Thymus (tissue), 14 donors: ENCODE measurements at places on chromosomes 12 and 14. TPM values are rescaled to one million over a fixed set of nuclear protein-coding genes. Genes with fewer than 3 reads are reported as not detected.

- H3K4me3 ChIP-seq, result no peak overlapping the region
- H3K4me1 ChIP-seq, result no peaks in the 10 kb centered on the region
Observed at GRCh38 chr12:33226671-33227070, 212.9 kb downstream of the SYT10 start.

DNA sequence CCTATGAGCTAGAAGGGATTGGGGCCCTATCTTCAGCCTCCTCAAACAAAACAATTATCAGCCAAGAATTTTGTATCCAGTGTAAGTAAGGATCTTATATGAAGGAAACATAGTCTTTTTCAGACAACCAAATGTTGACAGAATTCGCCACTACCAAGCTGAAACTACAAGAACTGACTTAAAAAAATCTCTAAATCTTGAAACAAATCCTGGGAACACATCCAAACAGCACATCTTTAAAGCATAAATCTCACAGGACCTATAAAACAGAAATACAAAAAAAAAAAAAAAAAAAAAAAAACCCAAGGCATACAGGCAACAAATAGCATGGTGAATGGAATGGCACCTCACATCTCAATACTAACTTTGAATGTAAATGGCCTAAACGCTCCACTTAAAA, 41.3 kb upstream of the LMNTD1 start:
- H3K27ac ChIP-seq, result no peak overlapping the region
- DNase-seq, result no peak
- H3K27me3 ChIP-seq, result no peaks in the 10 kb centered on the region

DNA sequence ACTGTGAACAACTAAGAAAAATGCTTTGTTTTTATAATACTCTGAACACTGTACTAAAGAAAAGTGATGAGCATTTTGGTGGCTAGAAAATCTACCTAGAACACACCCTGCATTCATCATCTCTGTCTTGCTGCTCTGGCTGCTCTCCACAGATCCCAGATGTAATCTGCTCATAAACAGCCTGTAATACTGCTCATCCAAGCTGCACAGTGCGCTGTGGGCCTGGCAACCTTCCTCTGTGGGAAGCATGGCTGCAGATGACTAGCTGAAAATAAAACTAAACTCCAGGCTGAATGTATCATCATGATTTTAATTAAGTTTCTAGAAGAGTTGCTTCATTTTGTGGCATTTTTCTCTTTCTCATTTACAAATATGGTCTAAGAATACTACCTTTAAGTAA, 200.7 kb downstream of the SLC2A13 start:
- no peak for DNase-seq
- no peak overlapping the region for H3K4me3 ChIP-seq
- H3K4me1 ChIP-seq, result no peaks in the 10 kb centered on the region
- no peaks in the 10 kb centered on the region for H3K36me3 ChIP-seq
- H3K27me3 ChIP-seq, result no peaks in the 10 kb centered on the region

DNA sequence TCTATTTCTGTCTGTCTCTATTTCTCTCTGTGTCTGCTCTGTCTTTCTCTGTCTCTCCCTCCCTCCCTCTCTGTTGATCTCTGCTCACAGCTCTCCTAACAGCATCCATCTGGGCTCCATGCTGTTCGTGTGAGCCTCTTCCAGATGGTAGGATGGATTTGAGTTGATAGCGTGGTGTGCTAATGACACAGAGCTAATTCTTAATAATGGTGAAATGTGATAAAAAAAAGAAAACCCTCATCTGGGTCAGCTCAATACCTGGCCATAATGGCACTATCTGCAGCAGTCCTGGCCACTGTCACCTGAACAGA, 96.4 kb downstream of the AACS start:
- H3K4me1 ChIP-seq, result no peaks in the 10 kb centered on the region
- H3K36me3 ChIP-seq, result no peaks in the 10 kb centered on the region
- H3K4me3 ChIP-seq, result no peak overlapping the region
- H3K27me3 ChIP-seq, result no peaks in the 10 kb centered on the region

DNA sequence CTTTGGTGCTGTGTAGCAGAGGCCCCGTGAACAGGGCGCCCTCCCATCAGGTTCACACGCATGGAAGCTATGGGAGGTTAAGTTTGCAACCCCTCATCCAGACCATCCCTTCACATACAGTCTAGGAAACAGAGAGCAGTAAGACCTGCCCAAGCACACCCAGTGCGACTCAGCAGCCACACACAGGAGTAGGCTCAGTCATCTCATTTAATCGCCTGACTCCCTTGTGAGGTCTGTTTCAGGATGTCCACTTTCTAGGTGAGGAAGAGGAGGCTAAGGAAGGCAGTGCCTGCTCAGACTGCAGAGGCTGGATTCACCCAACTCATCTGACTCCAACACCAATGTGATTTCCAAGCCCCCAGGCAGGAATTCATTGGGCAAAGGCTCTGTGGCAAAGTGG, 11.9 kb downstream of the BDKRB1 start:
- H3K4me1 ChIP-seq, result no peaks in the 10 kb centered on the region
- no peaks in the 10 kb centered on the region for H3K36me3 ChIP-seq
- H3K27ac ChIP-seq, result no peak overlapping the region

- H3K36me3 ChIP-seq, result no peaks in the 10 kb centered on the region
- H3K27ac ChIP-seq, result no peak overlapping the region
- peaks cover 10% of the 10 kb centered on the region for H3K27me3 ChIP-seq
- no peak overlapping the region for H3K4me3 ChIP-seq
- H3K4me1 ChIP-seq, result peaks cover 7% of the 10 kb centered on the region
- no peak for DNase-seq
Observed at GRCh38 chr12:12996209-12996608, 3.9 kb downstream of the HEBP1 start.

GRCh38 chr12:27331927-27332324, 710 bp upstream of the BMAL2 start:
- no peaks in the 10 kb centered on the region for H3K36me3 ChIP-seq
- H3K27ac ChIP-seq, result peak overlapping the region; percentile 20
- H3K4me3 ChIP-seq, result no peak overlapping the region
- peaks cover 20% of the 10 kb centered on the region for H3K27me3 ChIP-seq

DNA sequence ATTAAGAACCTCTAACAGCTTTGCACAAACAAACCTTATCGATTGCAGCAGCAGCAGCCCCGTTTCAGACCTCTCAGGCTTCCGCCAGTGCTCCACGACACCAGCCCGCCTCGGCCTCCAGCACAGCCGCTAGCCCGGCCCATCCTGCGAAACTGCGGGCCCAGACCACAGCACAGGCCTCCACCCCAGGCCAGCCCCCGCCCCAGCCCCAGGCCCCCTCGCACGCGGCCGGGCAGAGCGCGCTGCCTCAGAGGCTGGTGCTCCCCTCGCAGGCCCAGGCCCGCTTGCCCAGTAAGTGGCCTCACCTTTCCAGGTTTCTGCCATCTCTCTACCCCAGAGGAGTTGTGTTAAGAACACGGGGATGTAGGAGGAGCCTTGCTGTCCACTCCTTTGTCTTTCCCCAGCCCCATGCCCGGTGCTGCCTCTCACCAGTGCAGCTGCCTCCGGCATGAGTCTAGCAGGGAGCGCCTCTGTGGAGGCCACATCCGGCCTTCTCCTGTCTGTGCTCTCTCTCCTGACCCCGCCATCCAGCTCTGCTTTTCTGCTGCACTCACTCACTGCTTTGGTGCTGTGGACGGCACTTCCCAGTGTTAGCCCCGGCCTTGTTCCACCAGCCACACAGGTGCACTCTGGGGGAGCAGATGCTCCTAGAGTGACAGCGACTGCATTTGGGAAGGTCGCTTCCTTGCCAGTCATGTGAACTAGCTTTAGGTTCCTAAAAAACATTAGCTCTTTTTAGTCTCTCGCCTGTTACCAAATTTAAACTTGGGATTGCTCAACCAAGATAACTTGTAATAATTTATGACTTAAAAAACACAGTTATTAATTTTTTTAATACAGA, 71.5 kb downstream of the EP400 start:
- no peaks in the 10 kb centered on the region for H3K27me3 ChIP-seq
- H3K4me1 ChIP-seq, result no peaks in the 10 kb centered on the region
- H3K36me3 ChIP-seq, result peaks cover 72% of the 10 kb centered on the region

GRCh38 chr14:104573930-104574329, 5.6 kb upstream of the C14orf180 start:
- no peaks in the 10 kb centered on the region for H3K4me1 ChIP-seq
- H3K4me3 ChIP-seq, result no peak overlapping the region
- H3K36me3 ChIP-seq, result no peaks in the 10 kb centered on the region

- H3K27ac ChIP-seq, result no peak overlapping the region
- peaks cover 27% of the 10 kb centered on the region for H3K4me1 ChIP-seq
- peaks cover 31% of the 10 kb centered on the region for H3K36me3 ChIP-seq
- H3K4me3 ChIP-seq, result peak overlapping the region; percentile 61
Observed at GRCh38 chr12:56115329-56115728, 1.1 kb upstream of the RPL41 start.

- H3K36me3 ChIP-seq, result no peaks in the 10 kb centered on the region
- H3K27me3 ChIP-seq, result no peaks in the 10 kb centered on the region
- no peak overlapping the region for H3K4me3 ChIP-seq
Observed at GRCh38 chr12:106429043-106429552, 71.5 kb downstream of the POLR3B start.

GRCh38 chr12:62301799-62302133, 41.6 kb downstream of the USP15 start:
- DNase-seq, result no peak
- H3K4me1 ChIP-seq, result no peaks in the 10 kb centered on the region
- H3K27me3 ChIP-seq, result no peaks in the 10 kb centered on the region
- H3K27ac ChIP-seq, result no peak overlapping the region
- H3K4me3 ChIP-seq, result no peak overlapping the region

DNA sequence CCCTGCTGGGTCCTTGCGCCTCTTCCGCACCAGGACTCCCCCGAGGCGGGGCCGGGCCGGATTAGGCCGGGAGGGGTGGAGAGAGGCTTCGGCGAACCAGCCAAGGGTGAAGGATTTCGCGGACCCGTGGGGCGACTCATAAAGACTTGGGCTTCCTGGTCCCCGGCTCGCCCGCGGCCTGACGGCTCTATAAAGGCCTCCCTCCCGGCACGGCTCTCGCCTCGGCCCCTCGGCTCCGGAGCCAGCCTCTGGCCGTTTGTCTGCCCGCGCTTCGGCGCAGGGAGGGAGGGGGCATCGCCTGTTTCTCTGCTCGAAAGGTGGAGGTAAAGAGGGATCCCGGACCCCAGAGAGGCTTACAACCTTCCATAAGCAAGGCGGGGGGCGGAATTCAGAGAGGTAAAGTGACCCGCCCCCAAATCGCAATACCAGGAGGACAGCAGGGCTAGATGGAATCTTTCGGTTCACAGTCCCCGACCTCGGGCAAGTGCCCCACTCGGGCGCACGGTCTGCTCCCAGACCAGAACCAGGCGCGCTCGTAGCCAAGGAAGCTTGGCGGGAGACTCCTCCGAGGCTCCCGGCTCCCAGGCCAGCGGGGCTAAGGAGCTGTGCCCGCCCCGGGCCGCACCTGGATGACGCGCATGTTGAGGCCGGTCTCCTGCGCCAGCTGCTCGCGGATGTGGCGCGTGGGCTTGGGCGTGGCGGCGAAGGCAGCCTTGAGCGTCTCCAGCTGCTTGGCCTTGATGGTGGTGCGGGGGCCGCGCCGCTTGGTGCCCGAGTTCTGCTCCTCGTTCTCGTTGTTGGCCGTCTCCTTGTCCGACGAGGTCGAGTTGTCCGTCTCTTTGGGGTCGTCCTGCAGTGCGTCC, 3.9 kb downstream of the LHX5 start:
- H3K4me3 ChIP-seq, result peak overlapping the region; percentile 22
- H3K27ac ChIP-seq, result no peak overlapping the region
- peaks cover 100% of the 10 kb centered on the region for H3K27me3 ChIP-seq

DNA sequence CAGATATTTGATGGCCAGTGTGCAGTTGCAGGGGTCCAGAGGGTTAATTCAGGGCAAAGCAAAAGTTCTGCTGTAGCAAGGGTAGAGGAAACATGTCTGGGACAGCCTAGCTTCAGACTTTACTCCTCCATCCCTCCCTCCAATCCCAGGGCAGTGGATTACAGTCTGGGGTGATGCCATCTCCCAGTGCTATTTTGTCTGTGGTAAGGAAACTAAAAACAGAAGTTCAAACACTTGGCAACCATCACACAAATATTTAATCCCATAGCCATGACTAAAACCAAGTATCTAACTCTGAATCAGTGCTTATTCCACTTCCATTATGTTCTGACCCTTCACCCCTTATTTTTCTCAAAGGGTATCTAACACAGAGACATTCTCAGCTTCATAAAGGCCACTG, 61.8 kb downstream of the PIK3C2G start:
- no peaks in the 10 kb centered on the region for H3K36me3 ChIP-seq
- H3K27me3 ChIP-seq, result no peaks in the 10 kb centered on the region
- H3K4me3 ChIP-seq, result no peak overlapping the region

DNA sequence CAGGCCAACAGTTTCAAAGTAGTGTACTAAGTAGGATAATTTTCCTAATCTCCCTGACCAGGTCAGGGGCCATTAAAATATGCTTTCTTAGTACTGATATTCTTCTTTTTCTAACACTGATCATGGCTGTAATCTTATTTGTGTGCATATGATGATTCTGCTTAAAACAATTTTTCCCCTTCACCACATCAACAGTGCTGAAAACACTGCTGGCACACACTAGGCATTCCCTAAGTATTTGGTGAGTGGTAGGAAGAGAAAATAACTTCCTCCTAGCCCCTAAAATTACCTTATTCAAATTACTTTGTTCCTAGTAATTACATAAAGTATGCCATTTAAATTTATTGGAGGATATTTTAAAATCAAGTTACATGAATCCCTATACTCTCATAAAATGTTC, 49.9 kb upstream of the BBS10 start:
- no peaks in the 10 kb centered on the region for H3K27me3 ChIP-seq
- DNase-seq, result no peak
- peaks cover 6% of the 10 kb centered on the region for H3K36me3 ChIP-seq
- no peaks in the 10 kb centered on the region for H3K4me1 ChIP-seq
- H3K27ac ChIP-seq, result no peak overlapping the region

GRCh38 chr14:78764645-78765044, 594.5 kb downstream of the NRXN3 start:
- no peaks in the 10 kb centered on the region for H3K4me1 ChIP-seq
- no peak overlapping the region for H3K4me3 ChIP-seq
- no peak for DNase-seq
- no peak overlapping the region for H3K27ac ChIP-seq
- no peaks in the 10 kb centered on the region for H3K27me3 ChIP-seq

GRCh38 chr14:39175445-39176262, 600 bp downstream of the PNN start:
- peaks cover 4% of the 10 kb centered on the region for H3K4me1 ChIP-seq
- peak overlapping the region; percentile 97 for H3K4me3 ChIP-seq

DNA sequence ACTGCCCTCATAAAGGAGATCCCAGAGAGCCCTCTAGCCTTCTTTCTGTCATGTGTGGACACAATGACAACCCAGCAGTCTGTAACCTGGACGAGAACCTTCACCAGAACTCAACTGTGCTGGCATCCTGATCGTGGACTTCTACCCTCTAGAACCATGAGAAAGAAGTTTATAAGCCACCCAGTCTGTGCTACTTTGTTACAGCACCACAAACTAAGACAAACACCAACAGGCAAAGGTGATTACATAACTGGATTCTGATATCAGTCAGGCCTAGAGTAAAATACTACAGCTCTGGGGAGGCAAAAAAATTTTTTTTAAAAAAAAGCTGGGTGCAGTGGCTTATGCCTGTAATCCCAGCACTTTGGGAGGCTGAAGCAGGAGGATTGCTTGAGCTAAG, 18.5 kb downstream of the TM7SF3 start:
- no peaks in the 10 kb centered on the region for H3K27me3 ChIP-seq
- no peak for DNase-seq
- H3K36me3 ChIP-seq, result peaks cover 68% of the 10 kb centered on the region
- H3K4me3 ChIP-seq, result no peak overlapping the region
- H3K4me1 ChIP-seq, result no peaks in the 10 kb centered on the region
- no peak overlapping the region for H3K27ac ChIP-seq

- H3K4me1 ChIP-seq, result peaks cover 2% of the 10 kb centered on the region
- H3K4me3 ChIP-seq, result no peak overlapping the region
- H3K27me3 ChIP-seq, result no peaks in the 10 kb centered on the region
- H3K27ac ChIP-seq, result no peak overlapping the region
- no peak for DNase-seq
Observed at GRCh38 chr12:89948271-89949175, 239.9 kb upstream of the ATP2B1 start.

The RPGRIP1 gene
- 0.19 TPM for total RNA-seq

The SELPLG gene
- total RNA-seq, result 69.6 TPM

The RFLNA gene
- 0.33 TPM for total RNA-seq

The TMEM52B gene
- total RNA-seq, result 0.14 TPM

The DPPA3 gene
- 0.19 TPM for total RNA-seq

The RHEBL1 gene
- 3.2 TPM for total RNA-seq

The SERPINA3 gene
- 1.3 TPM for total RNA-seq
